SK-MEL-5 (cell line): ENCODE measurements at places on chromosomes 7 and 10.

- peak; percentile 28 for DNase-seq
Observed at GRCh38 chr7:150980663-150981062, 2.5 kb upstream of the KCNH2 start.

- DNase-seq, result no peak
Observed at GRCh38 chr7:100406767-100407166, 21.7 kb downstream of the ZCWPW1 start.

DNA sequence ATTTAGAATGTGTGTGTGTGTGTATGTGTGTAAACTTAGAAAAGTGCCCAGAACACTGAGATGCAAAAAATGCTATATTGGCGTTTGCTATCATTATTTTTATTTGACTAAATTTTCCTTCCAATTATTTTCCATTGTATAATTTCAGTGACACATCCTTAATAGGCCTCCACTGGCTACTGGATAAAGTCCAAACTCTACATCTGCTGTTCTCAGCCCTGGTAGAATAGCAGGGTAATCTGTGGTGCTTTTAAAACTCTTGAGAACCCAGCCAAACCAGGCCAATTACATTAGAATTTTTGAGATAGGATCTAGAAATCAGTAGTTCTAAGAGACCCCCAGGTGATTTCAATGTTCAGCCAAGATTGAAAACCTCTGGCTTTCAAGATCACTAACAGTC is 66.4 kb downstream of the ZNF503 start:
- no peak for DNase-seq

- no peak for DNase-seq
Observed at GRCh38 chr7:88089561-88089960, 130.3 kb downstream of the SRI start.

- DNase-seq, result no peak
Observed at GRCh38 chr10:114743521-114744231, 77.9 kb upstream of the FHIP2A start.
